LoVo (cell line): ENCODE measurements at places on chromosomes 4 and X.
A peak's percentile ranks its signal among the peaks of the same experiment; 100 is the strongest.

DNA sequence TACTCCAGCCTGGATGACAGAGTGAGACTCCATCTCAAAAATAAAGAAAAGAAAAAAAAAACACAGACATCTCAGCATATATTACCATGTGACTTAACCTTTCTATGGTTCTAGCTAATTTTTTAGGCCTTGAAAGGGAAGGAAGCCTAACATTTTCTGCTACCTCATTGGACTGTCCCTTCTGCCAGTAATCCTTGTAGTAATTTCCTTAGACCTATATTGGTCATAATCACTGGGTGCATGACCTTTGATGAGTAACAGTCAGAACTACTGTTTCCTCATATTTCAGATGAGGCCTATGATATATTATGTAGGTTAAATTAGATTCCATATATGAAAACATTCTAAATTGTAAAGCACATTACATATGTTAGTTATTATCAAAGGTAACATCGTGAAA lies 9.6 kb downstream of the XIAP start:
- no peak for DNase-seq

- DNase-seq = peak; percentile 75
These were observed 7.2 kb upstream of the DDX60L start for GRCh38 chr4:168487282-168488035.

DNA sequence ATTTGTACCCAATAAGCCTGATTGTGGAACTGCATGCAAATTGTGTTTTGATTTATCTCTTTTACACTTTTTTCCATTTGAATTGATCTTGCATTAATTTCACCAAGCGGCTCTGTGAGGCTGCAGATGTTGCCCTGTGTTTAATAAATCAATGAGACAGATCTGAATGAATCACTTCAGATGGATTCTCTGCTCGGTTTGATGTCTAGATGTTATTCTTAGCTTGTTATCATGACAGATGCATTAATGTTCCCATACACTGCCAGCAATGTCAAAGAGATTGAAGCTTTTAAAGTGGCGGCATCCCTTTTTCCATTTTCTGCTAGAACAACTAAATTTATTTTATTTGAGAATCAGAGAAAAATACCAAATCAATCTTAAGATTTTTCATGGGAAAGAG lies 6.3 kb downstream of the DACH2 start:
- DNase-seq = no peak

- DNase-seq = no peak
These were observed 405.6 kb downstream of the FAM47A start for GRCh38 chrX:33726281-33727160.

GRCh38 chrX:108426262-108426661 lies 12.0 kb downstream of the COL4A6 start:
- DNase-seq = no peak

DNA sequence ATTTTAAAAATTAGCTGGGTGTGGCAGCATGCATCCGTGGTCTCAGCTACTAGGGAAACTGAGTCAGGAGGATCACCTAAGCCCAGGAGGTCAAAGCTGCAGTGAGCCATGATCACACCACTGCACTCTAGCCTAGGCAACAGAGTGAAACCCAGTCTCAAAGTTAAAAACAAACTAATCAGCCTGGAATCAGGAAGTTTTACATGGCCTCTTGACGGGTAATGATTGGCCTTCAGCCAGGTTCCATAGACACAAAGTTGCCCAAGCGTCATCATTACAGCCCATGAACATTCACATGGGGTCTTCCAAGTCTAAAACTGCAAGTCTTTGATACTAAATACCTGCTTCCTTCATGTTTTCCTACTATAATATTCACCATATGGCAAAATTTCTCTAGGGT lies 10.0 kb upstream of the RGN start:
- no peak for DNase-seq

DNA sequence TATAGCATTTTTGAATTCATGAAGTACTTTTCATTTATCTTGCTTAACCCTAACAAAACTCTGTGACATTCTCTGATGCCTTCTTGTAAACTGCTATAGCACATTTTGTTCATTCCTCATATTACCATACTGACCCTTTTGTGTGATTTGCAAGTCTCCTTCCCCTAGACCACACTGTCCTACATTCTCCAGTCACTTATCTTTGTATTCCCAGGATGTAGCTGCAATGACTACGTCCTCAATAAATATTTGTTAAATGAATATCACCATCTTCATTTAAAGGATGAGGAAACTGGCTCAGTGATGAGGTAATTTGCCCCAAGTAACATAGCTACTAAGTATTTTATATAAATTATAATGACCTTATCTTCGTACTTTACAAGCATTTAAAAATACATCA lies 11.9 kb downstream of the HUWE1 start:
- DNase-seq = no peak
